ENCODE measurements at places on chromosomes 4 and X.

- no peak overlapping the region for H3K27ac ChIP-seq
- H3K4me1 ChIP-seq: no peaks in the 10 kb centered on the region
- H3K4me3 ChIP-seq: no peak overlapping the region
- H3K27me3 ChIP-seq: no peaks in the 10 kb centered on the region
- no peak for DNase-seq
- peaks cover 9% of the 10 kb centered on the region for H3K36me3 ChIP-seq
Observed at GRCh38 chr4:118313098-118313497, 39.7 kb downstream of the PRSS12 start.

GRCh38 chr4:142309772-142310171 is 536.3 kb downstream of the INPP4B start:
- no peak overlapping the region for H3K4me3 ChIP-seq
- no peak for DNase-seq
- H3K27ac ChIP-seq: no peak overlapping the region
- H3K4me1 ChIP-seq: no peaks in the 10 kb centered on the region
- no peaks in the 10 kb centered on the region for H3K36me3 ChIP-seq

- peak; percentile 20 for DNase-seq
- no peaks in the 10 kb centered on the region for H3K36me3 ChIP-seq
- H3K27me3 ChIP-seq: no peaks in the 10 kb centered on the region
- H3K4me3 ChIP-seq: peak overlapping the region; percentile 32
- H3K4me1 ChIP-seq: no peaks in the 10 kb centered on the region
Observed at GRCh38 chrX:18674417-18674787, 2.5 kb upstream of the RS1 start.

GRCh38 chr4:94913316-94913715 is 155.6 kb downstream of the BMPR1B start:
- no peak overlapping the region for H3K27ac ChIP-seq
- H3K27me3 ChIP-seq: no peaks in the 10 kb centered on the region
- H3K4me1 ChIP-seq: no peaks in the 10 kb centered on the region
- no peak overlapping the region for H3K4me3 ChIP-seq

GRCh38 chr4:24094726-24095125 is 204.9 kb upstream of the PPARGC1A start:
- H3K27me3 ChIP-seq: no peaks in the 10 kb centered on the region
- peaks cover 6% of the 10 kb centered on the region for H3K4me1 ChIP-seq
- H3K36me3 ChIP-seq: no peaks in the 10 kb centered on the region
- DNase-seq: no peak

DNA sequence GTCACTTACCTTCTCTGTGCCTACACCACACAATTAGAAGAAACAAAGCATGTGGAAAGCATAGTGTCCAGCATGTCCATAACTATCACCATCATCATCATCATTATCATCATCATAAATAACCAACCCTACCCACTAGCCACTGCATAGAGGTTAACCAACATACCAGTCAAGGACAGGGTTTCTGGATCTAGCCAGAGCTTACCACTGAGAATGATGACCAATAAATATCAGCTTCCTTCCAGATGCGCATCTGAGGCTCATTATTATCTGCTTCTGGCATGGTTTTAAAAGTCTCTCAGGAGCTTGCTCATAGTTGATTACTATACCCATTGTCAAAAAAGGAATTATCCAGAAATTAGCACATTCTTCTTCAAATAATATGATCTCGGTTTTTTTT is 25.5 kb upstream of the MYOZ2 start:
- no peak overlapping the region for H3K4me3 ChIP-seq
- no peak for DNase-seq
- H3K4me1 ChIP-seq: no peaks in the 10 kb centered on the region

DNA sequence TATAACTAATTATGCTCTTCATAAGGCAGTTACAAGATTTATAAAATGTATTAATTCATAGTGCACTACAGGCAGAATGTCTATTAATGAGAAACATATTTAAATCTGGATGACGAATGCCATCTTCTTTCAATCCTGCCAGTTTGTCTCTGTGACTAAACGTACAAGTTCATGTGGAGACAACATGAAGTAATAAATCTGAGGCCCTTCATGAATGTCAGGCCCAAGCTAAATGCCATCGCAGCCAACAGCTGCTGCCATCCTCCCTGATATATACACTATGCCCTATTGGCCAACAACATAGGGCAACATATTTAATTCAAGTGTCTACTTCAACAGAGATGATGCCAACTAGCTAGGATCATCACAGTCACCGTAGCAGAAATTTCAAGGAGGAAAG is 43.7 kb downstream of the TSPAN5 start:
- no peak for DNase-seq
- H3K4me1 ChIP-seq: peaks cover 9% of the 10 kb centered on the region
- H3K36me3 ChIP-seq: no peaks in the 10 kb centered on the region
- H3K27me3 ChIP-seq: no peaks in the 10 kb centered on the region

- H3K4me1 ChIP-seq: peaks cover 4% of the 10 kb centered on the region
- peak overlapping the region; percentile 39 for H3K27ac ChIP-seq
- H3K4me3 ChIP-seq: peak overlapping the region; percentile 21
- no peaks in the 10 kb centered on the region for H3K36me3 ChIP-seq
Observed at GRCh38 chrX:19887911-19888879, 795 bp upstream of the SH3KBP1 start.
